Right renal pelvis (tissue), 4 donors: ENCODE measurements at places on chromosomes 7 and 10.

DNA sequence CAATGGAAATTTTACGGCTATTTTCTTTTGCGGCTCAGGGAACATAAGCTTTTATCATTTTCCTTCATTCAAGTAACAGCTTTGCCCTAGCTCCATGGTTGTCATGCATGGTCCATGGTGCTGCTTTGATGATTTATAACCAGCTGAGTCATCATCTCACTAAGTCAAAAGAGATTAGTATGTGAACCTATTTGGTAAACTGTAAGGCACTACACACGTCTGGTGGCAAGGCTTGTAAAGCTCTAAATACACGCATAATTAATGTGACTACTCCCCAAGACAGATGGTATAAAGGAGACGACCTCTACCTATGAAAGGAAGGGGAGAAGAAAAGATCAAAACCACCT is 340.2 kb downstream of the KCNMA1 start:
- DNase-seq = no peak

- DNase-seq = no peak
Measured at GRCh38 chr10:133527771-133528271, 658 bp downstream of the CYP2E1 start.

DNA sequence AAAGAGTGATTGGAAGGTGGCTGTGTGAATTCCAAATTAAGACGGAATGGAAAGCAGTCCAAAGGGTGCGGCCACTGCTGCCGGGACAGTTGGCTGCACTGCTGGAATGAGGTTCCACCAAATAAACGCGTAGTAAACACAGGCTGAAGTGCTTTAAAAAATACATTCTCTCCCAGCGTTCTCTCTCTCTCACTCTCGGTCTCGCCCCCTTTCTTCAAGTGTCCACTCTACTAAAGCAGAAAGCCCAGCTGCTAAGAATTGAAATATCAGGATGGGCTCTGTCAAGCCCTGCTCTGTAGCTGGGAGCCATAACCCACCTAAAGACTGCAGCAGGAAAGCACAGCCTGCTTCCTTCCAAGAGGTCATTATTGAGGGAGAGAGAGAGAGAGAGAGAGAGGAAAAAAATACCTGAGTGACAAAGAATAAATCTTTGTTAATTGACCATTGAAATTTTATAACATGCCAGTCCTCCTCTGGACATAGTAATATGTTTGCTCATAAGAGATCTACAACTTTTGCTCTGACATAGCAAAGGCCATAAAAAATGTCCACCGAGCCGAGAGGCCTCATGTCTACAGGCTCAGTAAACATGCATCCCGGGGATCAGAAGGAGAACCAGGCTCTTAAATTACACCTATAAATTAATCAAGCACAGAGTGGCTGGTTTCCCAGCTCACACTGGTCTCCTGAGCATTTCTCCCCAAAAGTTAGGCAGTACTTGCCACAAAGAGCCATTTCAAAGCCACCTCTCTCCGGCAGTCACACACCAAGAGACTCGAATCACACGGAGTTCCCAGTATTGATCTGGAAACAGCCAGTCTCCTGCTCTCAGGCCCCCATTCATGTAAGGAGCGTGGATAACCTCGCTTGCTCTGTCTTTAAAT is 72.8 kb downstream of the FGFR2 start:
- no peak for DNase-seq

DNA sequence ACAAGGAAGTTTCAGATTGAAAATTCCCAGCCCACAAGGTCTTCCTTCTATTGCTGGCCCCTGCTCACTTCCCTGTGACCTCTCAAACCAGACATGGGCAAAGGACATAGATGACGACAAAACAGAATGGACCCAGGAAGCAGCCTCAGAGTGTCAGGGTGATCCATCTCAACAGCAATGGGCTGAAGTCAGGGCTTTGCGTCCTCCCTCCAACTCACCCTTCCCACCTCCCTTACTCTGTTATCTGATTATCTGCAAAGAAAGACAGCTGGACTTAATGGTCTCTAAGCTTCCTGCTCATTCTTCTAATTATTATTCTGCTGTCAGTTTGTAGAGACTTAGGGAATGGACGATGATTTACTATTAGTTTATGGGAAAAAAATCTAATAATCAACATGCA is 115.9 kb downstream of the PIP4K2A start:
- no peak for DNase-seq

DNA sequence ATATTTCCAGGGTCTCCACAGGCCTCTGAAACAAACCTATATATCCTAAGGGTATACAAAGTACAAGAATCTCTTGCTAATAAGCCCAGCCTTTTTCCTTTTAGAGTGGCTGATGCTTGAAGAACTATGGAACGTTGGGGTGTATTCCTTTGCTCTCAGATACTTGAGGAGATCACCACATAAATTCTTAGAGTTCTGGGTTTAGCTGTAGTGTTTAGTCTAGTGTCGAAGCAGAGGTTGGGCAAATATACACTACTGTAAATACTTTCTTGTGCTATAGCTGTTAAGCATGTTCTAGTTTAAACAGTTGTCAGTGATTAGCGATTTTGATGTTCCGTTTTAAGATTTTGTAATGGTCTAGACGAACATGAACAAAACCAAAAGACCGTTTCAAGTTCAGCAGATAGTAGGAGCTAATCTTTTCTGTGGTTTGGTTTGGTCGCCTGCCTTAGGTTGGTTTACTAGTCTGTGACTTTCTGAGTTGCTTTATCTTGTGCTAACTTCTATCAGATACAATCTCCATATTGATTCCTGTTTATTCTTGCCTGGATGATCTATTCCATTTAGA is 229.6 kb downstream of the NSUN6 start:
- no peak for DNase-seq

- no peak for DNase-seq
Measured at GRCh38 chr7:139203992-139204391, 27.0 kb upstream of the UBN2 start.

GRCh38 chr7:128236924-128237586 is 4.0 kb upstream of the LEP start:
- no peak for DNase-seq

DNA sequence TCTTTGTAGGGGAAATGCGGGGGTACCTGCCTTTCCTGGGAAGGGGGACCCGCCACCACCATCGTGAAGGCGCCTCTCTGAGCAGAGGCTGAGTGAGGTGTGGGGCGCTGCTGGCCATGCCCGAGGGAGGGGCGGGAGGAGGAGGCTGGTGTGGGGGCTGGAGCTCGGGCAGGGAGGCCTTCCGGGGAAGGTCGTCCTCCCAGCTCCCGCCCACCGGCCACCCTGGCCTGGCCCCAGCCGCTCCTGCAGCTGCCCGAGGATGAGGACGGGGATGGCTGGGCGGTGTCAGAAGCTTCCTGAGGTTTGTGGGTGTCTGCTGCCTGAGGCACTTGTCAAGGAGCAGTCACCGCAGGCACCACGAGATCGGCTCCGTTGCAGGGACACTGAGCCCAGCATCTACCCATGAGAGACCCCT is 11.4 kb downstream of the PWWP2B start:
- no peak for DNase-seq

GRCh38 chr10:96488161-96488935 is 25.4 kb downstream of the TLL2 start:
- no peak for DNase-seq

DNA sequence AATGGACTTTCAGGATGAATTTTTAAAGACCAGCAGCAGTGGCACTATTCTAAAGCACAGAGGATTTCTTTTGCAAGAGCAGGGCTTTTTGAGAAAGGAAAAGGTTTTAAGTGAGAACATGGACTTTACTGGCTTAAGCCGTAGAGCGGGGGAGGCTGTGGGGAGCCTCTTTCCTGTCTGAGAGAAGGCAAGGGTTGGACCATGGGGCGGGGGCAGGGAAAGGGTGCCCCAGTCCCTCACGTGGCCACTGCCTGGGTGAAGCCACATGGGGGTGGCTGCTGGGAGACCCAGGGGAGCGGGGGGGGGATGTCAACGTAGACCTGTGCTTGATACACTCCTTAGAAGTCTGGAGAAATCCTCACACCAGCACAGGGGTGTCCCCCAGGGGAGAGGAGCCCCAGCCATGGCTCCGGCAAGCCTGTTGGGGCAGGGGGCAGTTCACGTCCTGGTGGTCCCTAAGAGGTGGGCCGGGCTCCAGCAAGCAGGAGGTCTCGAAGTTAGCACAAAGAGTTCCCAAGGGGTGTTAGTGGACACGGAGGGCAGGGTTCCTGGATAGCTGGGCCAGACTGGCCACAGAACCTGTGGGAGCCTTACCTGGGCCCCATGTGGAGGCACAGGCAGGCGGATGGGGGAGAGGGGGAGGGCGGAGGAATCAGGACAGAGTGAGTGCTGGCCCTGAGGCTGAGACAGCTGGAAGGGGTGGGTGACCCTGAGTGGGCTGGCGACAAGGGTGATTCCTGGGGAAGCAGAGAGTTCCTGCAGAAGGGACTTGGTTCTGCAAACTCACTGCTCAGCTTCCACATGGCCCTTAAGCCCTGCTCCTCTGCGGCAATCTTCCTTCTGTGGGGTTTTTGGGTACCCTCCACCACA is 36.9 kb upstream of the ELFN1 start:
- no peak for DNase-seq

DNA sequence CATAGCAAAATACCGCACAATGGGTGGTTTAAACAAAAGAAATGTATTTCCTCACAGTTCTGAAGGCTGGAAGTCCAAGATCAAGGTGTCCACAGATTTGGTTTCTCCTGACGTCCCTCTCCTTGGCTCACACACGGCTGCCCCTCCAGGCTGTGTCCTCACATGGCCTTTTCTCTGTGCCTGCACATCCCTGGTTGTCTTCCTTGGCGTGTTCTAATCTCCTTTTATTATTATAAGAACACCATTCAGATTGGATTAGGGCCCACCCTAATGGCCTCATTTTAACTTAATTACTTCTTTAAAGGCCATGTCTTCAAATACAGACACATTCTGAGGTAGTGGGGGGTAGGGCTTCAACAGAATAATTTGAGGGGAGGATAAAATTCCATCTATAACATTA is 87.9 kb downstream of the FZD1 start:
- DNase-seq = no peak

DNA sequence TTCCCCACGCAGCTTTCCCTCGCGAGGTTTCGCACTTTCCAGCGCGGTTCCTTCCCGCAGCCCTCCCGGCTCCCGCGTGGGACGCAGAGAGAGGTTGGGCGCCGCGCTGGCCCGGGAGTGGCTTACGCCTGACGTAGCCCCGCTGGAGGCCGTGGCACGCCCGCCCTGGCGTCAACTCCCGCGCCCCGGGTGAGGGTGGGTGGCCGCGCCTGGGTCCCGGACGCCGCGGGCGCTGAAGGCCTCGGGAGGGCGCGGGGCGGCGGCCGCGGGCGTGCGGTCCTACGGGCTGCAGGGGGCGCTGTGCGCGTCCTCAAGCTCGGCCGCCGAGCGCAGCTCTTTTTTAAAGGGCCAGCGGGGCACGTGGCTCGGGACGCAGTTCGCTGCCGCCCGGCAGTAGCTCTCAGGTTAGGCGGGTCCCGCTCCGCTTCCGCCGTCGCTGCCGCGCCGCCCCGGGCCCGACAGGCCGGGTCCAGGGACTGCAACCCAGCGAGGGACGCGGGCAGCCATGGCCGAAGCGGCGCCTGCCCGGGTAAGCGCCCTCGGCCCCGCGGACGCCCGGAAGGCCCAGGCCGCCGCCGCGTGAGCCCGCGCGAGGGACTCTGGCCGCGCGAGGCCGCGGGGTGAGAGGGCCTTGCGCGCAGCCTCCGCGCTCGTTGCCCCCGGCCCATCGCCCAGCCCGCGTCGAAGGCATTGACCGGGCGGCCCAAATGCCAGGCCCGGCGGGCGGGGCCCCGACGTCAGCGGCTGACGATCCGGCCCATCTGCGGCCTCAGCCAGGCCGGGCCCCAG is at the start of gene ZNF783:
Gene ZNF783, plus strand, starts transcription at position 368 of the 789 bp plus-strand sequence. Its CDS starts 138 bp downstream, at position 506.
- peak; percentile 75 for DNase-seq

DNA sequence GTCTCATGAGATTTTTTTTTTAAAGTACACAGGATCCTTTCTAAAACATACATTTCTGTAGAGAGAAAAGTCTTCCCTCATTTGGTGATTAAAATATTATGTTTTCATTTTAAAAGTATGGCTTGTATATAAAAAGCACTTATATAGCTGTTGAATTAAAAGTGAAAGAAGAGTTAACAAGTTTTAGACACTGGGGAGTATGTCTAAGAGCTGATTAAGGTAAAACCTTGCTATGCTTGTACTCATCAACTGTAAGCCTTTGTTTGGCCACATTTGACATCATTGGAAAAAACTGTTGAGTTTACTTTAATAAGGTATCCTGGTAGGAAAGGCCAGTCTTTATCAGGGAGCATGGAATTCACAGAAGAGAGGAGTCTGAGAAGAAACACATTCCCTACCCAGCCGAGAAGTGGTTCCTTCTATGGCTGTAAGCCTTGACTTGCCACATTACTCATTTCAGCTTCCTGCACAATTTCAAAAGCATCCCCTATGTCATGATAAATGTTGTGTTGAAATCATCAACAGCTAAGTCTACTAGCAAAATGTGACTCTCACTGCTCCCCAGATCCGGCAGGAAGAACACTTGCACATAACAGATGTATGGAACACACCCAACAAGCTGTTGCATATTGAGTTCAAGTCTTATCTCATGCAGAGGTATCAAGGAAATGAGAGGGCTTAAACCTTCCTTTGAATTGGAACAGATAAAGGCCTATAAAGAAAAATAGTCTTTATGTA is 171.8 kb upstream of the CDK1 start:
- no peak for DNase-seq

DNA sequence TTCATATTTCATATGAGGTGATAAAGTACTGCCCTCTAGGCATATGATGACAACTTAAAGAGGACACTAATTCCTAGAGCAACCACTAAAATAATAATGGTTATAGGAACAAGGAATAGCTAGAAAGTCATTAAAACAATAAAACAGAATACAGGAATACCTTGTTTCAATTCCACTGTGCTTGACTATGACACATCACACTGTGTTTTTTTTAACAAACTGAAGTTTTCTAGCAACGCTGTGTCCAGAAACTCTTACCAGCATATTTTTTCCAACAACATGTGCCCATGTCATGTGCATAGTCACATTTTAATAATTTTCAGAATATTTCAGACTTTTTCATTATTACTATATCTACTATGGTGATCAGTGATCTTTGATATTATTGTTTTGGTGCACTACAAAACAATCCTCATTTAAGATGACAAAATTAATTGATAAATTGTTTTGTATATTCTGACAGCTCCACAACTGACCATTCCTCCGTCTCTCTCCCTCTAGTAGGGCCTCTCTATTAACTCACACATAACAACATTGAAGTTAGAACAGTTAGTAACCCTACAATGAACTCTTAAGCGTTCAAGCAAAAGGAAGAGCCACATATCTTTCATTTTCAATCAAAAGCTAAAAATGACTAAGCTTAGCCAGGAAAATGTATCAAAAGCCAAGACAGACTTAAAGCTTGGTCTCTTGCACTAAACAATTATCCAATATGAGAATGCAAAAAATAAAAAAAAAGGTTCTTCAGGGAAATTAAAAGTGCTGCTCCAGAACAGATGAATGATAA is 85.8 kb downstream of the SNX13 start:
- no peak for DNase-seq

DNA sequence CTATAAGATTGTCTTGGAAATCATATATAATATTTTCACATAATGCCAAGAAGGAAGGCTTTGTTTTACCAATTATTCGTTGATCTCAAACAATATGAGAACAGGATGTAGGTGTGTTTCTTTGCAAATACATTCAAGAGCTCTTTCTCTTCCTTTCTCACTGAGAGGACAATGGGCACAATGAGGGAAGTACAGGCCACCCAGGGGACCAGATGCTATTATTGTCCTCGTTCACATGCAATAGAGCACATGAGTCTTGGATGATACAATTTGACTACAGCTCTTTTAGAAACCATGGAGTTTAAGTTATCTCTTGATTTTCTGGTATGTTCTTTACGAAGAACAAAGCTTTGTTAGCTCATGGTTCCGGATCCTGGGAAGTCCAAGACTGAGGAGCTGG is 323.7 kb upstream of the KLF6 start:
- no peak for DNase-seq
